AG20443 (cell line): ENCODE measurements at places on chromosomes 1 and 21.
A peak's percentile ranks its signal among the peaks of the same experiment; 100 is the strongest.

- no peak for DNase-seq
Measured at GRCh38 chr1:58687516-58687915, 12.3 kb downstream of the MYSM1 start.

DNA sequence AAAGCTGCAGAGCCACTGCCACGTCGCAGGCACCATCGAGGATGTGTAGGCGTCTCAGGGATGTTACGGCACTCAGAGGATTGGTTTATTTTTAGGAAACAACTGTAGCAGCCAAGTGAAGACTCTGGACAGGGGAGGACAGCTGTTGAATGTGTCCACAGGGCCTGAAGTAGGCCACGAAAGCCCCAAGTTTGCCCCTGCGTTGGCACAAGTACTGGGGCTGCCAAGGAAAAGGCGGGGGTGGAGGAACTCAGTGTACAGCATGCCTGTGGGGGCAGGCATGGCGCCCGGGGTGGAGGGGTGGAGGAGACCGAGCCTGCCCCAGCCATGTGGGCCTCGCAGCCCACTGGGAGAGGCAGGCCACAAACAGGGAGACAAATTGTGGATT is 89.7 kb downstream of the ADARB1 start:
- DNase-seq = peak; percentile 29

- DNase-seq = peak; percentile 32
Measured at GRCh38 chr1:185337246-185337645, 20.2 kb upstream of the IVNS1ABP start.

- no peak for DNase-seq
Measured at GRCh38 chr1:167612587-167613385, 17.2 kb upstream of the RCSD1 start.

- no peak for DNase-seq
Measured at GRCh38 chr1:203934027-203934426, 72.6 kb downstream of the SNRPE start.

GRCh38 chr1:100219883-100220282 is 29.8 kb downstream of the DBT start:
- DNase-seq = no peak

GRCh38 chr1:117210831-117211261 is at the start of gene VTCN1:
TSS of gene VTCN1 (minus strand) at chr1:117210927. CDS start at chr1:117210855, 72 bp downstream.
- DNase-seq = no peak

GRCh38 chr1:8373581-8374241 is 55.8 kb downstream of the SLC45A1 start:
- peak; percentile 89 for DNase-seq

DNA sequence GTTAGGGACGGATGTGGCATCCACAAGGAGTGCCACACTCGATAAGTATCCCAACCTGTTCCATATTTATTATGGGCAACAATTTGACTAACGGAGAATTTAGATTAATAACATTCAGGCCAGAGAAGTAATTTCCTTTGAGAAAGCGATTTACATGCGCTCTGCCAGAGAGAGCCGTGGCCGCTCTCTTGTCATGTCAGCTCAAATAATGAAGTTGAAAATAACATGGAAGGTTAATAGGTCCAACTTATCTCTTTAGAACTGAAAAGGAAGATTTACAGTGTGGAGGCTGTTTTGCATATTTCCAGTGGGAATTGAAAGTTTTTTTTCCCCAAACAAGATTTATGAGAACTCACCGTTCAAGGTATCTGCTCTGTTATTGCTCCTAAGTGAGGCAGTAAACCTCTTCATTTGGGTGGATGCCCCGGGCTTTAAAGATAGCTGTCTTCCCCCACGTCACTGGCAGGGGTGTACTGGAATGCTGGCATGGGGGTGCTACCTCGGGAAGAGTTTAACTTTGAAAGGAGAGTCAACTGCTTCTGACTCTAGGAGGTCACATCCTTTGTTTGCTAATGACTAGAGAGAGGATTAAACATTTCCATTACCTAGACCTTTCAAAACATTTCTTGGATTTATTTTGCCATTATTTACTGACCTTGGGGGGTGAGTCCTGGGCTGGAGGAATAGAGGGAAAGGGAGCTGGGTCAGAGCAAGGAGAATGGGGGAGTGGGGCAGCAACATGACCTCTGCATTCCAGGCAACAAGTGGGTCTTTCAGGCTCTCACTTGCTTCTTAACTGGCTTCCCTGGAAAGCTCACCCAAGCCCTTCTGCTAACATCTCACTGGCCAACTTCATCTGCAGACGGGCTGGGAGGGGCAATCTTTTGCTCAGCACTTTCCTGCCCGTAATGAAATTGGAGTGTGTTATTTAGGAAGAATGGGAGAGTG is 204.2 kb downstream of the CAMTA1 start:
- DNase-seq = no peak

GRCh38 chr21:33897739-33898138 is 17.9 kb downstream of the ATP5PO start:
- no peak for DNase-seq

DNA sequence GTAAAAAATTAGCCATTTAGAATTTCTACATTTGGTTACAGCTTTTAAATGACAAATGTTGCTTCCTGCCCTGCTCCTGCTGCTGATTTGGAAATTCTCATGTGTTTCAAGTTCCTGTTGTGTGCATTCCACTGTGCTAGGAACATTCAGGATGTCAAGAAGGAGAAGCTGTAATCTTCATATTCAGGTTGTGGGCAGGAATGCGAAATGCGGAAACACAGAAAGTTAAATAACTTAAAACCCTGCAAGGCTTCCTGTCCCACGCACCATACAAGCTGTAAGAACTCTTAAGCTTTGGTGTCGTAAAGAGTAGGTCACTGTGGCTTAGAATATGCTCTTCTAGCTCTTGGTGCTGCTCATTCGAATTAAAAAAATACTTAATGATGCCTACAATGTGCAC is 52.6 kb downstream of the S100B start:
- no peak for DNase-seq

DNA sequence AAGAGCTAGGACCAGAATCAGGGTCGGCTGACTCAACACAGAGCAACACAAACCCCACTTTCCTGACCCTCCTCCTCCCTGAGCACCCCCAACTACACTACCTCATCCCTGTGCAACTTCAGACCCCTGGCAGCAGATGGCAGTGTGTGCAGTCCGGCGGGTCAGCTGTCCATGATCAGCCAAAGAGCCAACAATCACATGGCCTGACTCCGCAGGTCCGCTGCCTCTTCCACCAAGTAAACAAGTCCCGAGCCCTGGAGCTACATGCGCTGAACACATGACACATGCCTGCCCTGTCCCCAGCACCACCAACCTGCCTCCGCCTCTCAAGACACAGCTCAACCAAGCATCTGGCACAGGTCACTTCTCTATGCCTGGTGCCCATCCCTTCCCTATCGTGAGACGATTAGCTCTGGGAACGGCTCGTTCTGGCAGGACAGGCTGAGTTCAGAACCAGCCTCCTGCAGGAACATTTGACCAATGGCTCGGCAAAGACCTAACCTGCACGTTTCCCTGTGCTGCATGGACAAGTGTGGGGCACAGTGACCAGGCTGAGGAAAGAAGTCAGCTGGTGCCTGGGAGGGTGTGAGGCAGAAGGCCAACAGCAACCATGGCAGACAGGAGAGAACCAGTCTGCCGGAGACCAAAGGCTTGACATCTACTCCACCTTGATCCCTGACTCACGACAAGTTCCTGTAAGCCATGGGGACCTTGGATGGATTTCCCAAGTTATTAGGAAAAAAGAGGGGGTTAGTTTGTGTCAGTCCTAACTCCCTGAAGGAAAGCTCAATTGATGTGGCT is 60.3 kb downstream of the CD46 start:
- DNase-seq = peak; percentile 34

- DNase-seq = peak; percentile 95
Measured at GRCh38 chr1:1000357-1001056, 610 bp upstream of the HES4 start.

DNA sequence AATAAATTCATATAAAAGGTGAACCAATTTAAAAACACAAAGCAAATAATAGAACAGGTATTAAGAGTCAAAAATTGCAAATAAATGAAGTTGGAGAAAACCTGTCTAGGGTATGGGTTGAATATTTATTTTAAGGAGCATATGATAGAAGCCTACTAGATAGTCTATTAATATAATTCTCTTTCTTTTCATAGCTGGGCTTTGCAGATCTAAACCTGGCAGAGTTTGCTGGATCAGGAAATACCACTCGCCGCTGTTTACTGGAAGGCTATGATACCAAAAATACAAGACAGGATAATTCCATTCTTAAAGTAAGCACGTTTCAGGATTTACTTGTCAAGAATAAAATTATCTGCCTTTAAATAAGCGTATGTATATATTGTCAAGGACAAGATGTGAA is 48.9 kb downstream of the HENMT1 start:
- no peak for DNase-seq

DNA sequence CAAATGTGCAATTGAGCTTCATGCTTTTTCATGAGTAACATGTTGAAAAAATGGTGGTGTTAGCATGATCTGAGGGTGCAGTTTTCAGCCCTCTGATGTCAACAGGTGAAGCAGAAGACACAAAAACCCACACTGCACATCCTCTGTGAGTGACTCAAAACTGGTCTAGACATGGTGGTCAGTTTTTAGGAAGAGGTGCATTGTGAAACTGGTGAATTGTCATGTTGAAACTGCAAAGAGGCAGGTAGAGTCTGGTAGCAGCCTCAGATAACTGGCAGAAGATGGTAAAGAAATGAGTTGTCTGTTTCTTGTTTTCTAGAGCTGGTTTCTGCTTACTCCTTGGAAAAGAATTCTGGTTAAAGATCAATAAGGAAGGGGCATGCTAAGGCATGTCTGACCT is 97.3 kb upstream of the HMCN1 start:
- DNase-seq = no peak

GRCh38 chr1:204031098-204031710 is 41.7 kb upstream of the SOX13 start:
- no peak for DNase-seq

GRCh38 chr1:193264313-193265065 is 78.1 kb upstream of the B3GALT2 start:
- no peak for DNase-seq

DNA sequence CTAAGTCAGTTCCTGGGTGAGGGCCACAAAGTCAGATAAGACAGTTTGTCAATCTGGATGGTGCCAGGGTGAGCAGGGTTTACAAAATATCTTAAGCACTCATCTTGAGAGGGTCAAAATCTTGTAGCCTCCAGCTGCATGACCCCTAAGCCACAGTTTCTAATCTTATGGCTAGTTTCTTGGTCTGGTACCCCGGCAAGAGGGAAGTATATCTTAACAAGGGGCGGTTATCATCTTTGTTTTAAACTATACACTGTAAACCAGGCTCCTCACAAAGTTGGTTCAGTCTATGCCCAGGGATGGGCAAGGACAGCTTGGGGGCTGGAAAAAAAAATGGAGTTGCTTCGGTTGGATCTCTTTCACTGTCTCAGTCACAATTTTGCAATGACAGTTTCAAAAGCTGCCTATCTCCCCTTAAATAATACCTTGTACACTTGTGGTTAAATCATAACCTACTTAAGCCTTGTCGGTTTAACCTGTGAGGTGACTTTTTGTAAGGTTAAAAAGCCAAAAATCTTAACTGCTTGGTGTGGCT is 7.8 kb upstream of the CD46 start:
- no peak for DNase-seq

GRCh38 chr1:16006010-16006409 is 2.0 kb downstream of the SRARP start:
- DNase-seq = no peak

- peak; percentile 78 for DNase-seq
Measured at GRCh38 chr1:240414237-240414636, 197.7 kb downstream of the GREM2 start.

DNA sequence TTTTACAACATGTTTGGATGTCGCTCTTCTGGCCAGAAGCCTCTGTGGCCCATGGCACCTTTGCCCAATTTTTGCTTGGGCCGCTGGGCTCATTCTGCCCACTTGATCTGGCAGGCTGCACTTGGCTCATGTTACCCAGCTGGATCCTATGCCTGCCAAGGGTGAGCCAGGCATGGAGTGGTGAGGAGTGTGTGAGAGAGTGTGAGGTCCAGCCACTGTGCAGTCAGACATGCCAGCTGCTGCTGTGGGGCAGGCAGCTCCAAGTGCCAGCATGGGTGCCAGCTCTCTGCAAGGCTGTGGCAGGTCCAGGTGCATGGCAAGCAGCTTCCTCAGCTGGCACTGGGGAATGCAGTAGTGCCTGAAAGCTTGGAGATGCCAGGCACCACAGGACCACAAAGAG is 71.0 kb downstream of the EBNA1BP2 start:
- DNase-seq = no peak

- DNase-seq = no peak
Measured at GRCh38 chr21:43740497-43741156, 21.7 kb downstream of the PDXK start.

DNA sequence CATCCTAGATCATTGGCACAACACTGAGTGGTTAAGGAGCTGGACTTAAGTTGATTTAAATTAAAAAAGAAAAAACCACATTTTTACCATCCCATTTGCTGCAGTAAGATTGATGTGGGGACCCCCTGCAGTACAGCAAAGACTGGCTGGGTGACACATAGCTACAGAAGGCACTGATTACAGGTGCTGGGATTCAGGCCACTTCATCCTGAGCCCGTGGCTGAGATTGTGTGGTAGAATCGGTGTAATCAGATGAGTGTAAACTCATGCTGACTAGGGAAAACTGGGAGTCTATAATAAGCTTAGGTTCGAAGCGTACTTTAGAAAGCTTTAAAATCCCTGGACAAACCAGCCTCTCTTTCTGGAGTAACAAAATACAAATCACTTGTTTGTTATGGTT is 70.1 kb downstream of the SLC25A24 start:
- DNase-seq = no peak

- no peak for DNase-seq
Measured at GRCh38 chr1:232574889-232575762, 54.8 kb downstream of the SIPA1L2 start.

GRCh38 chr1:225578251-225578977 is 74.5 kb downstream of the ENAH start:
- peak; percentile 20 for DNase-seq

DNA sequence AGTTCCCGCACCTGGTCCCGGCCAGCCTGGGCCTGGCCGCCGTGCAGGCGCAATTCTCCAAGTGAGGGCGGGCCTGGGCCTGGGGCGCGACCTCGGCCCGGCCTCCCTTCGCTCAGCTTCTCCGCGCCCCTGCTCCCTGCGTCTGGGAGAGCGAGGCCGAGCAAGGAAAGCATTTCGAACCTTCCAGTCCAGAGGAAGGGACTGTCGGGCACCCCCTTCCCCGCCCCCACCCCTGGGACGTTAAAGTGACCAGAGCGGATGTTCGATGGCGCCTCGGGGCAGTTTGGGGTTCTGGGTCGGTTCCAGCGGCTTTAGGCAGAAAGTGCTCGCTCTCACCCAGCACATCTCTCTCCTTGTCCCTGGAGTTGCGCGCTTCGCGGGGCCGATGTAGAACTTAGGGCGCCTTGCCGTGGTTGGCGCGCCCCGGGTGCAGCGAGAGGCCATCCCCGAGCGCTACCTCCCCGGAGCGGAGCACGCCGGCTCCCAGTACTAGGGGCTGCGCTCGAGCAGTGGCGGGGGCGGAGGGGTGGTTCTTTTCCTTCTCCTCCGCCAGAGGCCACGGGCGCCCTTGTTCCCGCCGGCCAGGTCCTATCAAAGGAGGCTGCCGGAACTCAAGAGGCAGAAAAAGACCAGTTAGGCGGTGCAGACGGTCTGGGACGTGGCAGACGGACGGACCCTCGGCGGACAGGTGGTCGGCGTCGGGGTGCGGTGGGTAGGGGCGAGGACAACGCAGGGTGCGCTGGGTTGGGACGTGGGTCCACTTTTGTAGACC is 1.2 kb downstream of the OLIG1 start:
- DNase-seq = no peak
